ENCODE measurements at places on chromosomes 12 and 14.

- no peak for DNase-seq
Observed at GRCh38 chr12:823028-823698, 70.8 kb downstream of the WNK1 start.

DNA sequence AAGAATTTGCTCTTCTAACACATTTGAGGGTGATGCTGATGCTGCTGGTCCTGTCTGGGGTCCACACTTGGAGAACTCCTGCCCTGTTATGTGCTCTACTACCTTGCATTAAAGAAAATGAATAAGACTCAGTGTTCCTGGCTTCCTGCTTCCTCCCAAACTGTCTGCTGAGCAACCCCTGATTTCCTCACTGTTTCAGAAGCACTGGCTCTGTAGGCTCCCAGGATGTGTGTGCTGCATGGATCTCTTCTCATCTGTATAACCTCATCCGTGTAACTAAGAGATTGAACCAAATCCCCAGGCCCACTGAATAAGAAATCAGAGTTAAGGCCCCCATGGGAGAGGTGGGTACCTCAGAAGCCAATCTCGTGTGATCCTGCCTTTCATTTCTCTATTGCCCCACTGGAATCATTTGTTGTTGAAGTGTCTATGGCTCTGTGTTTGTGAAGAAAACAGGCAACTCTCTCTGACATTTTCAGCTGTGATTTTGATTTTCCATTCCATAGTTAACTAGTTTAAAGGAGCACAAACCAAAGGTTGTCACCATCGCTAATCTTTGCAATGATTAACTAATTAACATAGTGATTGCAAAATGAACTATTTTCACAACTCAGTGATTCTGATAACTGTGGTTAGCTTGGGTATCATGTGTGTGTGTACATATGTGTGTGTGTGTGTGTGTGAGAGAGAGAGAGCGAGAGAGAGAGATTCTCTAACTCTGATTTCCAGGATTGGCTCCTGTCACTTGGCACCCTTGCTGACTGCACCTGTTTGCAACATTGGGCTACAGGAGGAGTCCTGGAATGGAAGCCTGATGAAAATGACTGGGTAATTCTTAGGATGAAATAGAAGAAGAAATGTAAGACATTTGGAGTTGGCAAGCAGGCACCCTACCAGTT is 196.2 kb downstream of the SLC38A4 start:
- DNase-seq: no peak

- no peak for DNase-seq
Observed at GRCh38 chr12:54372113-54372806, 8.0 kb upstream of the GPR84 start.

DNA sequence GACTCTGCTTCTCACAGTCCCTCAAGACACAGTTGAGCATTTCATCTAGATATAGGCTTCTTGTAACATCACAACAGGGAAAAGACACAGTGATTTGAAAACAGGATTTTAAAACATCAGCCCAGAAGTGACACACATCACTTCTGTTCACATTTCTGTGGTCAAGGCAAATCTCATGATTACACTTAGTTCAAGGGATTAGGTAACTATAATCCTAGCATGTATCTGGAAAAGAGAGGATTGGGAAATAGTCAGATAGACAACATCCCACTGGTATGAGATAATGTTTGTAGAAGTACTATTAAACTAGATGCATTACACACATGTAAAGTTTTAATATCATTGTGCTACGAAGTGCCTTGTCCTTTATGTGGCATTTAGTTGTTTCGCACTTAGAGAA is 252.6 kb upstream of the PRKD1 start:
- DNase-seq: peak; percentile 69

- no peak for DNase-seq
Observed at GRCh38 chr14:91088585-91089235, 25.2 kb upstream of the DGLUCY start.

DNA sequence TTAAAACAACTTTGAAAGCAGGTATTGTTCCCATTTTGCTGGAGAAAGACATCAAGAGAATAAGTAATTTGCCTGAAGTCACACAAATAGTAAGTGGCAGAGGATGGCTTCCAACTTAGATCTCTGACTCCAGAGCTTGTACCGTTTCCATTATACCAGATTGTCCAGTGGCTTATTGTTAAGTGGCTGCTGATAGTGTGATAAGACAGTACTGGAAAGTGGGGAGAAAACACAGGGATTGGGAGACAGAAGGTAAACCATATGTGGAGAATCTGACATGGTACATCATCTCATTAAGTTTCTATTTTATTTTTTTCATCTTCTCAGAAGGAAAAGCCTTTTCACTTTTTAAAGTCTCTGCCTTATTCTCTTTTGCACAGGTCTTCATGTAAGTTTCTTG is 108.5 kb downstream of the SRGAP1 start:
- no peak for DNase-seq

DNA sequence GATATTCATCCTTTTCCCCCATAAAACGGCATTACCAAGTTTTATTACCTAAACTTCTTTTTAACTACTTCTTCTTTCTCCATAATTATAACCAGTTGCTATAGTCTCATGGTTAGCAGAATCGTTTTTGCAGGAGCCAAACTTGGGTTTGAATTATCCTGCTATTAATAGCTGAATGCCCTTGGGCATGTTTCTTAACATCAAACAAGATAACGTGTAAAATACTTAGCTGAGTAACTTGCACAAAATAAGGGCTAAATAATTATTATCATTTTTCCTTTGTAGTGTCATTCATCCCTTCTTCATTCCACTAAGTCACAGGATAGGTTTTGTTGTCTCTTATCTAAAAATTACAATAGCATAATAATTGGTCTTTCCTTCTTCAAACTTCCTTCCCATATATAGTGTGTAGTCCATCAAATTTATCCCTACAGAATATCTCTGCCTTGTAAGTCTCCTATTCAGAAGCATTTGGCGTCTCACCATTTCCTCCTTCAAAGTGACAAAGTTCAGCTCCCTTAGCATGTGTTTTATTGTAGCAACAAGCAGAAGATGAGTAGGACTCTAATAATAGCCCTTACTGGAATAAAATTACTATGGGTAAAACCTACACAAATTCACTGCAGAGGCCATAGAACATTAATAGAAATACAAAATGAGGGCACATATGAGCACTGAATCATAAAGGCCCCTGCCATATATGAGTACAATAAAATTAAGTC is 63.8 kb downstream of the FAR2 start:
- no peak for DNase-seq

GRCh38 chr12:54371328-54372112 is 7.2 kb upstream of the GPR84 start:
- DNase-seq: no peak

- peak; percentile 21 for DNase-seq
Observed at GRCh38 chr14:100524933-100525243, 62.3 kb downstream of the BEGAIN start.

DNA sequence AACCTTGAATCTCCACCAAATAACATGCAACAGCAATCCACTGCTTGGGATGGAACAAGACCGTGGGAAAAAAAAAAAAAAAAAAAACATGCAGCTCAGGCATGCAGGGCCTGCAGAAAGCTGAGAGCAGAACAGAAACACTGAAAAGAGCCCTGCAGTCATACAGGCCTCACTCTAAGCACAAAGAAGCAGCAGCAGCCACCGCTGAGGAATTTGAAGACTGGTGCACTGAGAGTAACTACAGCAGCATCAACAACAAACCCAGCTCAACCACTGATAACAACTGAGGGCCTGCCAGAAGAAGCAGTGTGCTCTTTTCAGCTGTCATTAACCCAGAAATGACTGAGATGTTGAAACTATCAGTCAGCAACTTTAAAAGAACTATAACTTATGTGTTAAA is 354.7 kb upstream of the TMTC1 start:
- no peak for DNase-seq

DNA sequence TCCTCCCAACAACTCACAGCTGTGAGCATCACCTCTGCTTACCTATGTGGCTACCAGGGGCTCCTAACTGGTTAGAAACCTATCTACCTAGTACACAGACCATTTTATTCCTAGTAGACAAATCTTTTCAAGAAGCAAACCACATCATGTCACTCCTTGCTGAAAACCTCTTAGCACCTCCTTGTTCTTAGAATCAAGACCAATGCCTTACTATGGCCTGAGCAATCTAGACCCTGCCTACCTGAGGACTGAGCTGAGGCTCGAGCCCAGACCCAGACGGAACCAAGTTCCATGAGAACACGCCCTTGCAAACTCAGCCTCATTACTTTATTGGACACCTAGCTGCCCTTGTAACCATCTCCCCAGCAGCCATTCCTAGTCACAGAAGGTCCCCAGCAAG is 32.6 kb downstream of the CMKLR1 start:
- no peak for DNase-seq

Data from fibroblast of mammary gland (primary cell).